ENCODE measurements at places on chromosomes 13 and 19.

DNA sequence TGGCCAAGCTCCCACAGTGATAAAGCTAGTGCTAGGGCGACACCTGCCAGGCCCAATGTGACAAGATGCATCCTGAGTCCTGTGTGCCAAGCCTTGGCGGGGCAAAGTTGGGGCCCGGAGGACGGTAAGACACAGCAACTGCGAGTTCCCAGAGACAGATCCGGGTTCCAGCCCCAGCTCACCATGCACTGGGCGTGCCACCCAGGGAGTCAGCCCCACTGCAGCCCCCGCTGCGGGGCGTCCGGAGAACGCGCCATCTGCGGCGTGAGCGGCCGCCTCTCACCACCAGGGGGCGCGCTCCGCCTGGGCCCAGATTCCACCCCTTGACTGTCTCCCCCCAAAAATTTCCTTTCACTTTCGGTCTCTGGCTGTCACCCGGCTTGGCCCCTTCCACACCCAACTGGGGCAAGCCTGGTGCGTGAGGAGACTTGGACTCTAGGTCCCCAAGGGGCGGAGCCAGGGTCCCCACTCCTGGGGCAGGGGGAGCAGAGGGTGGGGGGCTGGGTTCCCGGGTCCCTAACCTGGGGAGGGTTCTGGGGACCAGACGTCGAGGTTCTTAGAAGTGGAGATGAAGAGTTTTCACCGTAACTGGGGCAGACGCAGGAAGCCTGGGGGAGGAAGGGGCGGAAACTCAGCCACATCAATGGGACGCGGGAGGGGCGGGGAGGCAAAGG, at the start of gene FLT3LG:
Gene FLT3LG (plus strand): TSS at position 348 of the 674 bp plus-strand sequence. CDS start 425 bp downstream, outside the sequence.
- DNase-seq, result peak; percentile 73

GRCh38 chr19:48933382-48933932, at the start of gene DHDH:
Gene DHDH (plus strand): TSS chr19:48933699. CDS start chr19:48933722, 23 bp downstream.
- DNase-seq, result peak; percentile 51

DNA sequence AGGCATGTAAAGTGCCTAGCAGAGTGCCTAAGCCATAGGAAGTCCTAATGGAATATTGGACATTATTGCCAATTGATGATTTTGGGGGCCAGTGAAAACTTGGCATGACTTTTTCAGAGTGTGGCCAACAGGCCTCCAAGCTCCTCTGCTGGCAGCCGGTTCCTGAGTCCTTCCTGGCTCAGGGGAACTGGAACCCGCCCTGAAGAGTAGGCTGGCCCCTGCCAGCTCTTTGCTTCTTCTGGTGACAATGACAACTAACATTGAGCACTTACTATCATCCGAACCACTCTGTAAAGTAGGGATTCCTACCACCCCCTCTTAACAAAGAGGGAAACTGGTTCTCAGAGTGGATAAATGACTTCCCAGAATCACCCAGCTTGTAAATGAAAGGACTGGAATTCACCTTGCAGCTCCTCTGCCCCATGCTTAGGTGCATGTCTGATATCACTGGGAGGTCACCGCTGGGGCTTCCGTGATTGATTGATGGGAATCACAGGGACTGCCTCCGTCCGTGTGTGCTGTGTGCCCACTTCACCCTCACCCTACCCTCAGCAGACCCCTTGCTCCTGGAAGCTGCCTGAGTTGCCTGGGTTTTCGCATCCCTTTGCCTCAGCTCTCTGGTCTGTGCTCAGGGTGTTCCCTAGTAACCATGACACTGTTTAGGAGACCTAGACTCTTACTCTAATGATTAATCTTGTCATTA, 50.6 kb downstream of the TNFRSF19 start:
- no peak for DNase-seq

DNA sequence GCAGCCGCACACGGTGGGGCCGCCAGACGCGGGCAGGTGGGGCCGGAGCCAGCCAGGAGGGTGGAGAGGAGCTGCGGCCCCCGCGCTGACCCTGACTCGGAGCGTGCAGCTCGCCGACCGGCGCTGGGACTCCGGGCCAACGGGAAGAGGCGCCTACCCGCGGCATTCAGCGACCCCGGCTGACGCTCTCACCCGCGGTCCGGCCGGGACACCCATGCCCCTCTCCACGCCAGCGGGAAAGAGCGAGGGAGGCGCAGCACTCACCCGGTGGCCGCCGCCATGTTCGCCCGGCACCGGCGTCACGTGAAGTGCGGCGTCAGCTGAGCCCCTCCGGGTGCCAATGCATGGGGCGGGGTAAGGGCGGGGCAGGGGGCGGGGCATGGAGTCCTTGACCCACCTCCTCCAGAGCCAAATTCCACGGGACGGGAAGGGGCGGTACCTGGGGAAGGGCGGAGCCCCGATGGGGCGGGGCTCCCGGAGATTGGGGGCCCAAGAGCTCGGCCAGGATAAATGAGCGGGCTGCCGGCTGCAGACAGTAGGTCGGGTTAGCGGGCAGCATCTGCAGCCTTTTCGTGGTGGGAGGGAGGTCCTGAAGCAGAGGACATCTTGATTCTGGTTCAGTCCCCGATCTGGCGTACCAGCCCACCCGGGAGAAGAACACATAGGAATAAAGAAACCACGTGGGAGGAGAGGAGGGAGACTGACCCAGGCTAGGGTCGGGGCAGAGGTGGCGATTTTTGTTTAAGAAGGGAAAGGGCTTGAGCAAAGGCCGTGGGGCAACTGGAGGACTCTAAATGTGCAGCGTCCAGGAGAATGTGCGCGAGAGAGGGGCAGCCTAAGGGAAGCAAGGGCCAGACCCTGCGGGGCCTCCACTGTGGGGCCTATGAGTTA, at the start of gene PEPD:
Gene PEPD (minus strand): TSS at position 312 of the 891 bp plus-strand sequence. CDS start 31 bp downstream, at position 281.
- DNase-seq, result peak; percentile 72

DNA sequence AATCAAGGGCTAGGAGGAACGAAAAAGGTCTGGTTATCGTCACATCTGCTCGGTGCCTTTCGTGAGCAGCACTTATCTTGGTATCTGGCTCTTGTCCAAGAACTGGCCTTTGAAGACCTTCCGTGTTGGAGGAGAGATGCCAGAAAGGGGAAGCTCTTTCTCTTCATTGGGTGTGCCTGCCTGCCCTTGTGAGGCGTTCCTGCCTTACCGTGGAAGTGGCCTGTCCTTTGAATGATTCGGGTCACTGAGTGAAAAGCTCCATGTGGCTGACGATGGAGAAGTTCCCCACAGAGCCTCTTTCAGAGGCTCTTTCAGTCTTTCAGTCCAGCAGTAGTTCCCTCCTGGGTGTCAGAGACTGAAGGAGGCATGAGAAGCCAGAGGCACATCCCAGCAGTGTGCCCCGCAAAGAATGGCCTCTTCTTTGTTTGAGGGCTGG, 121.5 kb upstream of the SLC10A2 start:
- no peak for DNase-seq

DNA sequence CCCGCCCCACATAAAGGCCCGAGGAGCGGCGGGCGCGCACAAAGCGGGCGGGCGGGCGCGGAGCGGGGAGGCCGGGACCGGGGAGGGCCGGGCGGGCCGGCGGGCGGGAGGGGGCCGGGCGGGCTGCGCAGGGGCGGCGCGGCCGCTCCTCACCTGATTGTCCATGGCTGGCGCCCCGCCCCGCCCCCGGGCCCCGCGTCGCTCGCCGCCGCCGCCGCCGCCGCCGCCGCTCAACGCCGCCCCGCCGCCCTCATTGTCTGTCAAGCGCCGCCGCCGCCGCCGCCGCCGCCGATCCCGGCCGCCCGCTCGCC, 200 bp downstream of the MLLT1 start:
- no peak for DNase-seq

- DNase-seq, result no peak
Observed at GRCh38 chr13:62387647-62388046, 972.0 kb upstream of the PCDH20 start.

DNA sequence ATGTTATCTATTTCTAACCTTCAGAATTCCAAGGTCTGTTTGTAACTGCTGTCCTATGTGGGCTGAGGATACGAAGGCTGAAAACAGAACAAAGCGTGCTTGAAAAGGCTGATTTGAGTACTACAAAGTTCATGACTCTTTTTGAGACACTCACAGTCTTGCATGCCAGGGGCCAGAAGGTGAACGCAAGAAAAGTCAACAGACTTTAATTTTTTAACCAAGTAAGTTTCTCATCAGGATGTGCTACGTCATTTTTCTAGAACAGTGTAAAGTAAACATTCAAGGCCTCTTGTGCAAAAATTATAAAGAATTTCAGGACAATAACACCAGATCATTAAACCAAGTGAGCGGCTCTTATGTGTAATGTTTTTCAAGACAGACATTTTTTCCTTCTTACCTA, 163.5 kb downstream of the COG6 start:
- no peak for DNase-seq

- no peak for DNase-seq
Observed at GRCh38 chr19:748274-748598, 2.7 kb upstream of the MISP start.

DNA sequence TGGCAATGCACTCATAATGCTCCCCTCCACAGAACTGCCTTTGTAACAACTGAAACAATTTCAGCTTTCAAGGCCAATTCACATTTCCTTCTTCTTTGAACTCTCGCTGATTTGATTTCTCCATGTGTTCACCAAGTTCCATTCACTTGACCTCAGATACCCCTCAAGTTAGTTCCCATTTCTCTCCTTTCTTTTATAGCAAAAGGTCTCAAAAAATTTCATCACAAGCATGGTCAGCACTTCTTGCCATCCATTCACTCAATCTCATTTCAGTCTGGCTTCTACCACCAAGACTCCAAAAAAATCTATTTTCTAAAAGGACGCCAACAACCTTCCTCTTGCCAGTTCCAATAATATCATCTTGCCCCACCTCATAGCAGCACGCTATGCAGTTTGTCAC, 135.7 kb downstream of the DIAPH3 start:
- DNase-seq, result no peak

- DNase-seq, result no peak
Observed at GRCh38 chr19:13633109-13633508, 126.8 kb upstream of the CACNA1A start.

DNA sequence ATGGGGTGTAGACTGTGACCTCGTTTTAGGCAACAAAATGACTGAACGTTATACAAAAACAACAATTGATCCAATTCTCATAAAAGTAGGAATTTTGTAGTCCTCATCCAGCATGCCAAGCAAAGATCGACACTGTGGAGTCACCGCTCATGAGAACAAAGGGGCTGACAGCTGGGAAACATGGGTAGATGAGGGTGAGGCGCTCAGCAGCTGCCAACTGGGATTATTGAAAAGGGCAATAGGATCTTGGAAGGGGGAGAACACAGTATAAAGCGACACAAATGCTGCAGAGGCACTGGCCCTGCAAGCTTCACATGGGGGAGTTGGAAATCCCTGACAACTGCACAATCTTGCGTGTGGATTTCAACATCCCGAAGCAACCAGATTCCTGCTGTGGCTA, 5.4 kb upstream of the ZNF765 start:
- no peak for DNase-seq

GRCh38 chr19:29714371-29714952, 599 bp downstream of the C19orf12 start:
- no peak for DNase-seq

GRCh38 chr13:110463871-110464510, 97.5 kb downstream of the RAB20 start:
- no peak for DNase-seq

GRCh38 chr19:27885359-27885758, 1327.6 kb downstream of the UQCRFS1 start:
- no peak for DNase-seq

DNA sequence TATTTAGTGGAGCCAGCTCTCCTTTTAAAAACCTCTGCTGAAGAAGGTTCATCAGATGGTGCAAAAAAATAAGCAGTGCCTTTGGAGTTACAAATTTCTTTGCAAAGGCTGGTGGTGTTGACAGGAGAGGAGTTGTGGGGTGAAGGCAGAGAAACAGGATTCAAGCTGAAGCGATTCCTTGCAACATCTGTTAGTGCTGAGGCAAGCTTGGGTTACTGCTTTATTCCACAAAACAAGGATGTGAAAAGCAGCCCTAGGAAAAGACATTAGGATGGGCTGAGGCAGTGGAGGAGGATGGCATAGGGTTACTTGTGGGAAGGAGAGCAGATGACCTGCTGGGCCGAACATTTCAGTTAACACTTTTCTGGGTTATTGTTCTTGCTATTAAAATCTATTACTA, 390.7 kb downstream of the DLEU7 start:
- DNase-seq, result no peak

DNA sequence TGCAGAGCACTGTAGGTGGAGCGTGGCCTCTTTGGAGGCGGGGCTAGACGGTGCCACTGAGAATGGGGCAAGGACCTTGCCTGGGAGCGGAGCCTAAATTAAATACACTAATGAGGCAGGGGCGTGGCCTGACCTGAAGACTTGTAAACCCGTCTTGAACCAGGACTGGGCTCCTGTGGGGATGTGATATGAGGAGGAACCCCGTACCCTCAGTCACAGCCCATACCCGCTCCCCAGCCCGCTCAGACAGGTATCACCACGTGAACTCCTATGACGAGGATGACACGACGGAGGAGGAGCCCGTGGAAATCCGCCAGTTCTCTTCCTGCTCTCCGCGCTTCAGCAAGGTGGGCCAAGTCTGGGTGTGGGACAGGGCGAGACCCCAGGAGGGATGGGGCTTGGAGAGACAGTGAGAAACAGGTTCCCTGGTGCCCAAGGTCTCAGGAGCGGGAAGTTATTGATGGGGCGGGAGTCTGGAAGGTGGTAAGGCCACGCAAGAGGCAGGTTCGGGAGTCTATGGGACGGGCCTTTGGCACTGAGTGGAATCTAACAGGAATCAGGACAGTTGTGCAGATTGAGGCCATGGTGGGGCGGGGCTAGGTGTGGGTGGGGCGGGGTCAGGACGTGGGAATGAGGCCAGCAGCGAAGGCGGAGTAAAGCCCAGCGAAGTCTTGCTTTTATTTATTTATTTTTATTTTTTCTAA, 14.7 kb downstream of the DNASE2 start:
- no peak for DNase-seq
